ENCODE measurements at places on chromosomes 2 and 18.

- DNase-seq = no peak
Measured at GRCh38 chr2:239292531-239292930, 108.3 kb downstream of the HDAC4 start.

DNA sequence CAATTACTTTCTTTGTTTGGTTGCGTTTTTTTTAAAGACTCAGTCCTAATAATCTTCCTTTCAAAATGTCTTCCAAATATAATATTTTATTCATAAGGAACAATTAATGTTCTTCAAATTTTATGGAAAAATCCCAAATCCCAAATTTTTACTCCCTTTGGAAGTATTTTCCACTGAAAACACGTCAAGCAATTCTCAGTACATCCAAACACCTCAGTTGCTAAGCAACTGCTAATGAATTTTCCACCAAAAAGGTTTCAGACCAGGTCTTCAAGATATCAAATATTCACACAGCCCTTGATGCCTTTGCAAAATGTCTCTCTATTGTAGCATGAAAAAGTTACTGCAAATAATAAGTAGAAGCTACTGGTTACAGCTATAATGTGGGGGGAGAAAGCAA lies 140.1 kb downstream of the DSEL start:
- DNase-seq = no peak

- DNase-seq = no peak
Measured at GRCh38 chr2:205077159-205077558, 531.9 kb downstream of the PARD3B start.

DNA sequence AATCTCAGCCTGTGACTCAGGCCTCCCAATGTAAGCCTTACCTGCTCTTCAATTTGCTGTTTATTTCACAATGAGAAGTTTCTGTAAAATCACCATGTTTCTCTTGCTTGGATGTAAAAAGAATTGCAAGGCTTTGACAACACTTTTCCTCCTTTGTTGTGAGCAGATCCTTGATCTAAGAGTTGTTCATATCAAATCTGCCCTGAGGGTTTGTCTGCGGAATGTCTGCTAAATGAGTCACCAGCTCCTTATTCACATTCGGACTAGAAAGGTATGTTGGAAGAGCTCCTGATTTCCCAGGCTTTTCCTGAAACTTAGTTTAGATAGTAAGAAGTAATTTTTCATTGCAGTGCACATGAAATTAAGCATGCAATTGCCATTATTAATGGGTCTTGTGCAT lies 268.2 kb upstream of the TCF4 start:
- no peak for DNase-seq

DNA sequence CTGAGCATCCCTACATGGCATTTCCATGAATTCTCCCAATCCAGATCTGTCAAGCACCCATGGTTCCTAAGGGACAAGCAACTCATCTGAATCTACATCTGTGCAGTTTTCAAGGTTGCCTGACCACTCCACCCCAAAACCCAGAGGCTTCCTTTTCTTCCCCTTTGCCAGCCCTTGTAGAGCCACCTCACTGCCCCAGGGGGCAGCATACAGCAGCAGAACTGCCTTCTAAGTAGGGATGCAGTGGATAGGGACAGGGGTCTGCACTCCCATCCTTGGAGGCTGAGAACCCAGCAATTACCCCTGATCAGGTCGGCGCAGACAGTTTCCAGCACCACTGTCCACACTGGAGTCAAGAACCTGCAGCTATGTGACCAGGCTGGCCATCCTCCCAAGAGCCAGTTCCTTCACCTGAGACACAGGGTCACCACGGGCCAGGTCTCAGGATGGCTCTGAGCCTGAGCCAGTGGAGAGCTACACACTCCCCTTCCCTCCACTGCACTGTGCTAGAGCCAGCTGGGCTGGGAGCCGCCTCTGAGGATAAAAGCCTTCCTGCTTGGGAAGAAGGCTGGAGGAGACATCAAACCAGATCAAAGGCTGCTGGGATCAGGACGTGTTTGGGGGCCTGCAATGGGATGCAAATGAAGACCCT lies 283.1 kb downstream of the CELF4 start:
- DNase-seq = no peak

DNA sequence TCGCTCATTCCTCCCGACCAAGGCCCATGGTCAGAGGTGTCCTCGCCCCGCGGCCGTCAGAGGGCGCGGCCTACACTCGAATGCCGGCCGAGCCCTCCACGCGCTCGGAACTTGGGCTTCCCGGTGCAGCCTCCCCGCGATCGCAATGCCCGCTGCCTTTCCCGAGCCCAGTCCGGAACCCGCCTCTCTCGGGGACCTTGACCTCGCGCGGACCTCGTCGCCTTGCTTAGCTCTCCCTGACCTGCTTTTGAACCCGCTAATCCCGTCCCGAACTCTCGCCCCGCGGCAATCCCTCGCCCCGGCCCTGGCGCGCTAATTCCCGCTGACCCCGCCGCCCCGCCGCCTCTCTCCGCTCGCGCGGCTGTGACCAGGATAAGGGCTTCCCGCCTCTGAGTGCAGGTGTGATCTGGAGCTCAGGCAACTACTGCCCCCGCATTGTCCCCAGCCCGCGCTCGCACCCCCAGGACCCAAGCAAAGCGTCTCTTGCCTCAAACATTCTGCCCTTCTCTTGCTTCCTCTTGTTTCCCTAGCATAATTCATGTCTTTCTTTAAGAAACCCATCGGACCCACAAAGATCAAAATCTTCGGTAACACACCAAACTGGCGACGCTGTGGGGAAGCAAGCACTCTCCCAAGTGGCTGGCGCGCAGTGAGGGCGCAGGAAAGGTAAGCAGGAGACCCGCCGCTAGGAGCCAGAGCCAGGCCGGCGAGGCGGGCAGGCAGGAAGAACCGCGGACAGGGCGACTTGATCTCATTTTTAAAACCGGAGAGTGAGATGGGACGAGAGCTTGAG lies 46.6 kb upstream of the ATP6V1B1 start:
- no peak for DNase-seq

DNA sequence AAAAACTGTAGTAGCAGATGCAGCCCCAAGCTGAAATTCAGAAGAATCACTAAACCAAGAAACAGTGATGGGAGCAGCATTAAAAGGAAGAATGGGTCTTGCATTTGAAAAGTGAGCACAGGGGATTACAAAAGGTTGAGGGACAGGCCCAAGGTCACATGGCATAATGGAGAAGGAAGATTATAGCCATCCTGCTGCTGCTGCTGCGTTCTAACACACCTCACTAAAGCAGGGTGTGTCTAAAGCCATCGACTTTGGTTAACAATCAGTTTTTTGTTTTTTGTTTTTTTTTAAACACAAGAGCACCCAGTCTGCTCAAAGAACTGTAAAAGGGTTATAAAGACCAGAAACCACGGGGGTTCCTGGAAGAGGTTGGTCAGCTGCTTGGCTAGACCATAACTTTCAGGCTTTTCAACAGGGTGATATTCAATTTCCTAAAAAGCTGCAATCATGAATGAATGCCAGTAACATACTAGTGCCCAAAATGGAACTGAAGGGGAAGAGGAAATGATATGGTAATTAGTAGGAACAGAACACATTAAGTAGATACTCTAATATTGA lies 102.6 kb downstream of the MYO5B start:
- DNase-seq = no peak

GRCh38 chr2:221482666-221483455 lies 89.2 kb downstream of the EPHA4 start:
- no peak for DNase-seq

- no peak for DNase-seq
Measured at GRCh38 chr2:54906716-54907115, 143.5 kb downstream of the RTN4 start.

DNA sequence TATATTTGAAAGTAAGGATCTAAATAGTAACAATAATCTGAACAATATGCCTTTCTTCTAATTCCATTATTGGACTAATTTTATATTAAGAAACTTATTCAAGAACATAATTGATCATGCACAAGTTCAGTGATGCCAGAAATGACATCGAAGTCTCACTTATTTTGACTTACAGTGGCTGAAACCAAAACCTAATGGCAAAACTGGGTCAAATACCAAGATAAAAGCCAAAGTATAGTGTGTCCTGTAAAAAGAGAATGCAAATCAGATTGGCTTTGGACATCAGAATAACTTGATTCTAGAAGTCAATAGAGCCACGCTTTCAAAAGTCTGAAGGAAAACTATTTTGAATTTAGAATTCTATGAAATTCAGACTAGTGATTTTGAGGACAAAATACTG lies 137.2 kb downstream of the FTCDNL1 start:
- DNase-seq = no peak

DNA sequence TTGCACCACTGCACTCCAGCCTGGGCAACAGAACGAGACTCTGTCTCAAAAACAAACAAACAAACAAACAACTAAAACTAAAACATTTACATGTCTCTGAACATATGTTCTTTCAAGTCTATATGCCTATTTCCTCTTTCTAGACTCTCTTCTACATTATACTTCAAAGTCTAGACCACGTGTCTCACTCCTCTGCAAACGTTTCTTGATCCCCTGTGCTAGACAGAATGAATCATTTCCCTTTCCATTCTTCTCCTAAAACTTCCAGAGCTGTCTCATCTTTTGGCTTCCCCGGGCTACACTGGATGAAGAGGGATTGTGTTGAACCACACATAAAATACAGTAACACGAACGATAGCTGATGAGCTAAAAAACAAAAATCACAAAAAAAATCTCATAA lies 67.1 kb downstream of the BAZ2B start:
- no peak for DNase-seq

DNA sequence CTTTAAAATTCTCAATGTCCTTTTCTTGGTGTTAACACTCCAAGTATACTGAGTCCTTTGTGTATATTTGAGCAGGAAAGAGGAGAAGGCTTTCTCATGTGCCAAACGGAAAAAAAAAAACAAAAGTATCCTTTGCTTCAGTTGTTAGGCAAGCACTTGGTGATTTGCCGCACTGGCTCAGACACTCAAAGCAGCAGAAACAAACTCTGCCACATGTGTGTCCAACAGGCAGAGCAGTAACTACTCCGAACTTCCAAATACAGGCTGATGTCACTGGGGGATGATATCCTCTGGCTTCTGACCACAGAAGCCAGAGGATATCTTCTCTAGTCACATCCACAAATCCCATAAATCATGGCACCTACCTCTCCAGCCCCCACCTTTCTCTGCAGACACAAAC lies 108.0 kb upstream of the SALL3 start:
- DNase-seq = no peak

DNA sequence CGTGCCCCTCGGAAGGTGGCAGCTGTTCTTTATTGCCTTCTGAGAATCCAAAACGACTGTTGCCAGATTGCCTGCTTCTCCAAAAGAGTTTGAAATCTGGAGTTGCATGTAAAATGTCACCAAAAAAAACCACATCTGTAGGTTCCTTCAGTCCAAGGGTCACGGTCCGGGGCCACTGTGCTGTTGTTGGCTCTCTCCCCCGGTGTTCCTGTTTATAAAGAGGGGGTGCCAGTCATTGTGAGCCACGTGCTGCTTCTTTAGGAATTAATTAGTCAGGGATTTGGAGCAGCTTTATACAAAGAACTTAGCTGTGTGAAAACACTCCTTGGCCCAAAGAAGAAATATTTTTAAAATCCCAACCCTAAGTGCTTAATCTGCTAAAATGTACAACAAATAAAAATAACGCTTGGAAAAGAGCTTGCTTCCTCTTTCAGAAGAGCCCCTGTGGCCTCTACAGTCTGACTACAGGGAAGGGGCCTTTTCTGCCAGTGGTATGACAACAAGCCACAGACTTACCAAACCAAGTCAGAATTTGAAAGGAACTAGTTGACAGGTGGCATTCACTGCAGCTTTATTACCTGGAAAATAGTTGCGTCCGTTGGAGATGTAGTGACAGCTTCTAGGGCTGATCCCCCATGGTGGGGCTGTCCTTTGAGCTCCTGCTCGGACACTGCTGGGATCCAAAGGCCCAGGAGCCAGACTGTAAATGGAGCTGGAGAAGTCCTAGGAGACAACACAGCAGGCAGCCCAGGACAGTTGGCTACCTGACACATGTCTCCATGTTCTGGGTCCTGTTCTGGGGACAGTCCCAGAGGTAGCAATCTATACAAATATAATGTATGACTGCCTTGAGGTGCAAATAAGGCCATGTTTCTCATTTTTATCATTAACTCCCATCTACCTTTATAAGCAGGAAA lies 84.5 kb upstream of the SLC1A4 start:
- DNase-seq = no peak
